Activated T-helper 1 cell treated with anti-CD3 and anti-CD28 coated beads, Interleukin-12 subunit alpha, Interleukin-12 subunit beta, Interleukin-2, Interleukin-4 antibody, amounts not matched to agents 30 ng/mL and 10 ng/mL and 1 ng/mL, durations not matched to agents 14 hours and 24 hours and 36 hours (primary cell): ENCODE measurements at places on chromosomes 1 and 21. TPM values are rescaled to one million over a fixed set of nuclear protein-coding genes. Genes with fewer than 3 reads are reported as not detected.

DNA sequence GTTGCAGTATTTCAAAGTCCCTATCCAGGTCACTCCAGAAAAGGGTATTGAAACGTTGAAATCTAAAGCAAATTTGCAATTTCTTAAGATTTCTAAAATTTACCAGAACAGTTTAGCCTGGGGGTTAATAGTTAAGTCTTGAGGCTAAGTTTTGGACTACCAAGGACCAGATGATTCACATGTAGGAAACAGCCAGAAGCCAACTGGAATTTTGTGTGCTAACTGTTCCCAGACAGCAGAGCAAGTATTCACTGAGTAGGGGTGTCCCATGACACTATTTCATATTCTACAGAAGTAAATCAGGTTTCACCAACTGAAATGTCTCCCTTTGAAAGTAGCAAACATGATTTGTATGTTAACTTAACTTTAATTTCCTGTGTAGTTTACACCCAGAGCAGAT is 11.5 kb upstream of the C1orf105 start:
- peaks cover 2% of the 10 kb centered on the region for H3K36me3 ChIP-seq
- DNase-seq: no peak
- H3K4me3 ChIP-seq: no peak overlapping the region
- H3K27me3 ChIP-seq: peaks cover 4% of the 10 kb centered on the region

DCST2 gene
- 0.26 and 0.27 TPM in 2 replicates for total RNA-seq

AK5 gene
- total RNA-seq: 0.39 TPM in 1 of 2 replicates, not detected in the other

- no peak for DNase-seq
- no peak overlapping the region for H3K4me3 ChIP-seq
- peaks cover 6% of the 10 kb centered on the region for H3K4me1 ChIP-seq
- peaks cover 13% of the 10 kb centered on the region for H3K27me3 ChIP-seq
- no peaks in the 10 kb centered on the region for H3K36me3 ChIP-seq
Observed at GRCh38 chr1:19877181-19877750, 4.9 kb upstream of the OTUD3 start.

- H3K4me3 ChIP-seq: no peak overlapping the region
- H3K4me1 ChIP-seq: peaks cover 5% of the 10 kb centered on the region
- peaks cover 28% of the 10 kb centered on the region for H3K27me3 ChIP-seq
- H3K27ac ChIP-seq: no peak overlapping the region
Observed at GRCh38 chr1:77889671-77890070, 1.2 kb downstream of the NEXN start.

RHBDL2 gene
- total RNA-seq: not detected in 2 replicates

GSTM1 gene
- 77.4 and 86.4 TPM in 2 replicates for total RNA-seq

DNA sequence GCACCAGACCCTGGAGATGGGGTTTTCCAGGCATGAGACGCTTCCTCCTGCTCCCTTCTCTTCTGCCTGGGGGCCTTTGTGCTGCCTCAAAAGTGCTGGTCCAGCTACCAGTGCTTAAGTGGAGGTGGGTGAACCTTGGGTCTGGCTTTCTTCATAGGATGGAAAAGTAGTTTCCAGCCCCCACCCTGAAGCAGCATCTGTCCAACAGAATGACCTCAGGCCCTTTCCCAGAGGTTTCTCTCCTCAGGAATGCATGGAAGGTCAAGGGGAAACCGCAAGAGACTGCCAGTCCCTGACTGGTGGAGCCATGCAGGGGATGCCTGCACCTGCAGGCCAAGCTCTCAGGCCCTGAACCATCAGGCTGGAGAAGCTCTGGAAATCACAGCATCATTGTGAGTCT is 63.8 kb downstream of the HMGB4 start:
- no peak for DNase-seq
- no peak overlapping the region for H3K27ac ChIP-seq
- no peaks in the 10 kb centered on the region for H3K4me1 ChIP-seq
- no peak overlapping the region for H3K4me3 ChIP-seq
- H3K27me3 ChIP-seq: no peaks in the 10 kb centered on the region

DNA sequence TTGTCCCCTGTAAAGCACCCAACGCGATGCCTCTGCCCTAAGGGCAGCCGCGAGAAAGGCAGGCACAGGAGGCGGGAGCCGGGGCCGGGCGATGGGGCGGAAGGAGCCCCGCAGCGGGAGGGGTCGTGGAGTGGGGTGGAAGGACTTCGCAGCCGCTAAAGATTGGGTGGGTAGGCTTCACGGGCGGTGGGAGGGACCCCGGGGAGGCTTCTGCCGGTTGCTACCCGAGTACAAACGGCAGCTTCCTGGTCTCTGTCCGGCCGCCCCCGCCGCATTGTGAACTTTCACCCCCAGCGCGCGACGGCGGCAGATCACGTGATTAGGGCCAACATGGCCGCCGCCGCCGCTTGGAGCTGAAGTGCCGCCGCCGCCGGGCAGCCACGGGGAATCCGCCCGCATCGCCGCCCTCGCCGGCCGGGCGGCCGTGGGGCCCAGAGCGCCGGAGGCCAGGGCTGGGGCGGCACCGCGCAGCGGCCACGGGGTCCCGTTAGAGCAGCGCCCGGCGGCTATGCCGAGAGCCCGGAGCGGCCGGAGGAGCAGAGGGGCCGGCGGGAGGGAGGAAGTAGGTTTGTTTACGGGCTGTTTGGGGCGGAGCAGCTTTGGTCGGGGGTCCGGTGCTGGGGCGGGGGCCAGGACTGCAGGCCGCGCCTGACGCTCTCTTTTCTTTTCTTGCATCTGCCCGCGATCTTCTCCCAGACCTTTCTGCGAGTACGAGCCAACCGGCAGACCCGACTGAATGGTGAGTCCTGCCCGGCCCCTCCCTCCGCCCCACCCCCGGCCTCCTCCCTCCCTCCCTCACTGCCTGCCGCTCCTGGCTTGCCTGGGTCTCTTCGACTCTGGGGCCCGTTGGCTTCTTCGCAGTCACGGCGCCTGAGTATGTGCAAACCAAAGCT is 42.4 kb downstream of the TMEM53 start:
- peak; percentile 86 for DNase-seq
- H3K4me1 ChIP-seq: peaks cover 40% of the 10 kb centered on the region
- peaks cover 28% of the 10 kb centered on the region for H3K36me3 ChIP-seq
- H3K4me3 ChIP-seq: peak overlapping the region; percentile 91
- H3K27ac ChIP-seq: peak overlapping the region; percentile 97

DNA sequence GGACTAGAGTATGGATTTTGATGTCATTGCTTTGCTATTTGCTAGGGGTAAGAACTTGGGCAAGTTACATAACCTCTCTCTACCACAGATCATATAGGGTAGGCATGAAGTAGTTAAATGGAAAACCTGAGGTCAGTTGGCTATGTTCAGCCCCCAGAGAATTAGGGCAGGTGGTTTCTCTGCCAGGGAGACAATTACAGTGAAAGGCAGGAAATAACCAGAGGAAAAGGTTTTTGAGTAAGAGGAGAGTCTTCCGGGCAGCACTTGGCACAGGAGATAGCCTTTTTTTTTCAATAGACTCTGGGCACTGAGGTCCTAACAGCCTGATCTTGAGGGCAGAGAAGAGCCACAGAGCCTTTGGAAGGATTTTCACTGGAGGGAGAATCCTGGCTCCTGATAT is 16.7 kb upstream of the SERBP1 start:
- H3K4me3 ChIP-seq: no peak overlapping the region
- H3K27ac ChIP-seq: no peak overlapping the region
- DNase-seq: no peak
- H3K36me3 ChIP-seq: peaks cover 2% of the 10 kb centered on the region

CNN3 gene
- total RNA-seq: 1.4 and 1.9 TPM in 2 replicates

DNA sequence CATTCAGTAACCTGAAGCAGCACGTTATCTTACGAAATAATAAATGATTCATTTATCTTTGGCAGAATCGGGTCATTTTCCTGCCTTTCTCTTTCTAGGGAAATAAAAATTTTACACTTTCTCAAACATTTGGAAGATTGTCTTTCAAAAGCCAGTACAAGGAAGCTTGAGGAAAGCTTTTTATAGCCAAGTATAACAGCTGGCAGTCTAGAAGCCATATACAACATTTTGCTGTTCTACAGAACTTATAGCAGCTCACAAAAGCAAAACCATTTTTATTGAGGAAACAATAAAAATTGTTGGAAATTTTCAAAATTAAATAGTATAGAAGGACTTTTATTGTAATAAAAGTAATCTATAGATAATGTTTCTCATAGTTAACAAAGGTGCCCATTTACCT is 448.6 kb downstream of the SMYD3 start:
- H3K27ac ChIP-seq: no peak overlapping the region
- no peak for DNase-seq
- no peak overlapping the region for H3K4me3 ChIP-seq
- H3K36me3 ChIP-seq: no peaks in the 10 kb centered on the region

GRCh38 chr1:154453574-154454352 is 48.3 kb upstream of the TDRD10 start:
- peak overlapping the region; percentile 14 for H3K27ac ChIP-seq
- H3K27me3 ChIP-seq: peaks cover 30% of the 10 kb centered on the region
- H3K36me3 ChIP-seq: peaks cover 29% of the 10 kb centered on the region
- peaks cover 25% of the 10 kb centered on the region for H3K4me1 ChIP-seq
- DNase-seq: no peak

GRCh38 chr1:164876398-164877116 is 317.6 kb downstream of the PBX1 start:
- no peaks in the 10 kb centered on the region for H3K36me3 ChIP-seq
- H3K27me3 ChIP-seq: no peaks in the 10 kb centered on the region
- no peak overlapping the region for H3K27ac ChIP-seq
- H3K4me3 ChIP-seq: no peak overlapping the region
- no peak for DNase-seq

- no peak overlapping the region for H3K4me3 ChIP-seq
- no peaks in the 10 kb centered on the region for H3K36me3 ChIP-seq
- no peak for DNase-seq
Observed at GRCh38 chr1:174469687-174470086, 21.9 kb downstream of the GPR52 start.

DNA sequence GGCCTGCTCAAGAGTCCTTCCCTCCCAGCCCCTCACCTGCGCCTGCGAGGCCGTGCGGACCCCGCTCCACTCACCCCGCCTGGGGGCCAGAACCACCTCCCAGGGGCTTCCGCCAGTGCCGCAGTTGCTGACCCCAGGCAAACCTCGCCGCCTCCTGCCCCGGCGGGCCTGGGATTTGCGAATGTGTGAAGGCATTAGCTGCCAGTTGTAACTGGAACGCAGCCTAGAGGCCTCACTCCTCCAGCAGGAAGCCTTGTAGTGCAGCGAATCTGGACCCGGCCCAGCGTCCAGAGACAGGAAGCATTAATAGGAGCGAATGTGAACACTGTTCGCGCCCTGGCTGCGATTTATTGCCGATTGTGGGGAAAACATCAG is 140.9 kb upstream of the ARHGEF16 start:
- H3K4me3 ChIP-seq: no peak overlapping the region
- no peaks in the 10 kb centered on the region for H3K4me1 ChIP-seq
- H3K36me3 ChIP-seq: no peaks in the 10 kb centered on the region
- peaks cover 5% of the 10 kb centered on the region for H3K27me3 ChIP-seq
- no peak for DNase-seq
- no peak overlapping the region for H3K27ac ChIP-seq

DNA sequence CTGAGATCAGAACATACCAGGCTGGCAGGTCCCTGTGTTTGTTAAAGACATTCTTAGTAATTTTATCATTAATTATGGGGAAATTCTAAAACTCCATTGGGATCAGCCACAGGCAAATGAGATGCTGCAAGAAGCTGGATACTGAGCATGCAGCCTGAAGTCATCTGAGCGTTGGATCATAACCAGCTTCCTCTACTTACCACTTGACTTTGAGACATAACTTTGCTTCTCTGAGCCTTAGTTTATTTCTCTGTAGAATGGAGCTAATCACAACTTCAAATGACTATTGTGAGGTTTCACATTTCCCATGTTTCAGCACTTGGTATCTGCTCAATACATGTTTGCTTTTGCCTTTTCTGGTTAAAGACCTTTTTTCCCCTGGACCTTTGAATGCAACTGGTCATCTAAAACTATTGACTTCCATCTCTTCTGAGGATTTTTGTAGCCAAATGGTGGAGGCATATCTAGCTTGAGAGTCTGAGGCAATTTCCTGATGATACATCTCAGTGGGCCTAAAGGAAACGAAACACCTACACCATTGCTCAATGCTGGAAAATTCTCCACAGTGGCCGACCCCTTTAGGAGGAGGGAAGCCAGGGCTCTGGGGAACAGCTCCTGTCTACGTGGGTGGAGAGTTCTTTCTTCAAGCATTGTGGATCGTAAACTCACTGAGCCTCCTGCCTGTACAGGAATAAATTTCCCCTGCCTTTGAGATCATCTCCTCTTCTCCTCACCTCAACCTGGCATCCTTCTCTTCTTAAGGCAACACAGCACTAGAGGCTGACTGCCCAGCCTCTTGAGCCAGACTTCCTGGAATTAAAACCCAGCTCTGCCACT is 109.1 kb upstream of the HOOK1 start:
- no peaks in the 10 kb centered on the region for H3K36me3 ChIP-seq
- H3K27me3 ChIP-seq: peaks cover 1% of the 10 kb centered on the region
- no peak overlapping the region for H3K27ac ChIP-seq
- no peak overlapping the region for H3K4me3 ChIP-seq
